Activated CD4-positive, alpha-beta T cell treated with anti-CD3 and anti-CD28 coated beads for 1 hour (primary cell): ENCODE measurements at places on chromosomes 3 and 15.

GRCh38 chr3:37283011-37283410, 108.6 kb upstream of the LRRFIP2 start:
- no peak for DNase-seq

GRCh38 chr3:179666436-179667035, 13.7 kb downstream of the USP13 start:
- DNase-seq: no peak

DNA sequence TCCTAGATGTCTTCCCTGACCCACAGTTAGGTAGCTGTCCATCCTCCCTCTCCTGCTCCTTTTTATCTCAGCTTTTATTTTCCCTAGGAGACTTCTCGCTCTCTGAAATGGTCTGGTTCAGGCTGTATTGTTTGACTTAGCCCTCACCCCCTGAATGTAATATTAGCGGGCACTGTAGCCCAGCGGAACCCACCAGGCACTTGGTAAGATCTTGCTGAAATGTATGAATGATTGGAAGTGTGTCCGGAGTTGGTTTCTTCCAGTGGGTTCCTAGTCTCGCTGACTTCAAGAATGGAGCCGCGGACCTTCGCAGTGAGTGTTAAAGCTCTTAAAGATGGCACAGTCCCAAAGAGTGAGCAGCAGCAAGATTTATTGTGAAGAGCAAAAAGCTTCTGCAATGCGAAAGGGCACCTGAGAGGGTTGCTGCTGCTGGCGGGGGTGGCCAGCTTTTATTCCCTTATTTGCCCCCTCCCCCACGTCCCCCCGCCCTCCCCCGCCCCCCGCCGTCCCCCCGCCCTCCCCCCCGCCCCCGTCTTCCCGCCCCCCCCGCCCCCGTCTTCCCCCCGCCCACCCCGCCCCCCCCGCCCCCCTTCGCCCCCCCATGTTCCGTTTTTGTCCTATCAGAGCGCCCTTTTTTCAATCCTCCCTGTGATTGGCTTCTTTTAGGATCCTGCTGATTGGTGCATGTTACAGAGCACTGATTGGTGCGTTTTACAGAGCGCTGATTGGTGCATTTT, 694 bp upstream of the EEFSEC start:
- DNase-seq: no peak

DNA sequence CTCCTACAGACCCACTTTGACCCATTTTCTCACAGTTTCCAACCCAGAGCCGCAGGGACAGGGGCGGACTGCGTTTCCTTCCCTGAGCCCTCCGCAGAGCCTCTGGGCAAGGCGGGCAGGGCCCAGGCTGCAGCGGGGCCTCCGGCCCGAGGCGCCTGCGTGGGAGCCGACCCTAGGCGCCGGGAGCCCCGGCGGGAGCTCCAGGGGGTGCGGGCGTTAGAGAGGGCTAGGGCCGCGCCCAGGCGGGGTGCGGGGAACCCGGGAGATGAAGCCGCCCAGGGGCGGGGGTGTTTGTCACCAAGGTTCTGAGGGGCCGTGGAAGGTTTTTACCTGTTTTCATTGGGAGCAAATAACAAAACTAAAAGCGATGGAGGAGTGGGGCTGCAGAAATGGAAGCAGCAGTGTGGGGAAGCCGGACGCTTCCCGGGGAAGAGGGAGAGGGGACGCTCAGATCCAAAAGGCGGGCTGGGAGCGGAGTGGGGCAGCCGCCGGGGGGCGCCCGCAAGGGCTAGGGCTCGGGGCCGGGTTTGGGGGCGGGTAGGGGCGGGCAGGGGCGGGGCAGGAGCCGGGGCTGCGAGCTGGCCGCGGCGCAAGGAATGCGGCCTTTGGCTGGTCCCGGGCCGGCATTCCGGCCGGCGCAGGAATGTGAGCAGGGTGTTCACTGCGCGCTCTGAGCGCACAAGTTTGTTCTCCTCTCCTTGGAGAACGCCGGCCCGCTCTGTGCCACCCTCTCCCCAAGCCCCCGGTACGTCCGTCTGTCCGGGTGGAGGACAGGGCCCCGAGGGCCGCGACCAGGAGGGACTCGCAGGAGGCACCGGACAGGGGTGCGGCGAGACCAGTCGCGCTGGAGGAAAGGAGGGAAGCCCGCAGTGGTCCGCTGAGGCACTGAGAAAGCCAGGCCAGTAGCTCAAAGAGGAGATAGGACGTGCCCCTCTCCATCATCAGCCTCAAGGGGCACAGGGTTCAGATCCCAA, 61.1 kb downstream of the AMOTL2 start:
- no peak for DNase-seq

GRCh38 chr15:101406526-101407195, 82.8 kb downstream of the PCSK6 start:
- DNase-seq: no peak

DNA sequence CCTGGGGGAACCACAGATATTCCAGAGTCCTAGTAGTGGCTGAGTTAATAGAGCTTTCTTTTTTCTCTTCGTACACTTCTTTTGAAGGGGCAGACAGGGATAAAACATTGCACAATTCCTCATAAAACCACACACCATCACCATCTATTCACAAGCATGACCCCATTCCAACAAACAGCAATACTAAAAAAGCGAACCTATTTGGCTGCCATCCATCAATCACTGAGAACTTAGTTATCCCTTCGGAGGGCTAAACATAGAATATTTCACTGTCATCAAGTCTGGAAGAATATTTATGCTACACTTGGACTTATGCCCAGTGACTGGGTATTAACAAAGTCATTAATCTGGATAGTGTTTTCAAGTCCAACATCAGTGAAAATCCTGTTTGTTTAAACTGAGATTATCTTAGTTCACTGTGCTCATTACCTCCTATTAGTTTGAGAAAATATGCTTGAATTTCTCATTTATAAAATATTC, 80.3 kb upstream of the PRTG start:
- no peak for DNase-seq

DNA sequence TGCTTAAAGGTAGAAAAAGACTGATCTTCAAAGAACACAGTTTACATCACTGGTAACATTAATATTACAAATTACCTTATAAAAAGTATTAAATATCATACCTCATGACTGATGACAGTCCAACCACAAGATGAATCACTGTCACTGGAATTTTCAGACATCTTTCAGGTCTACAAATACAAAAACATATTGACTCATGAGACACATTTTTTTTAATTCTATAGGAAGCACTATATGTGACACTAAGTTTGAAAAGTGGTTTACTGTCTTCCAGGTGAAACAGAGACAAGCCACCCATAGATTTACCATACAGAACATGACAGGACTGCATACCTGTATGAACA, 18.9 kb downstream of the CCPG1 start:
- no peak for DNase-seq

GRCh38 chr3:196969660-196970546, 1.3 kb upstream of the PIGZ start:
- DNase-seq: peak; percentile 57

- no peak for DNase-seq
Observed at GRCh38 chr3:158249183-158249582, 139.3 kb downstream of the RSRC1 start.

DNA sequence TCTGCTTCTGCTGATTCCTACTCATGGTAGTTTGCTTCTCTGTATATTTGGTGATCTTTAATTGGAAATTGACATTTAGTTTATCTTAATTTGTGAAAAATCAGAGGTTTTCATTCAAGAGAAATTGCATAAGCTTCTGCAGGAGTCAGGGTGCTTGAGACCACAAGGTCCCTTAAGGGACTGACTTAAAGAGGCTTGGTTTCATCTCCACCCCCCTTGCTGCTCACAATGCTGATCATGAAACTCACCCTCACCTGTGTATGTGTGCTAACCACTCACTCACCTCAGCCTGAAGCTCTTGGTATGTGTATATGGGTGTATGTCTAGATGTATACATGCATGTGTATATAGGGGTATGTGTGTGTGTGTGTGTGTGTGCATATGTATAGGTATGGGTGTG, 11.4 kb downstream of the PGPEP1L start:
- DNase-seq: no peak

- no peak for DNase-seq
Observed at GRCh38 chr3:59886790-59887189, 837.0 kb upstream of the CFAP20DC start.

DNA sequence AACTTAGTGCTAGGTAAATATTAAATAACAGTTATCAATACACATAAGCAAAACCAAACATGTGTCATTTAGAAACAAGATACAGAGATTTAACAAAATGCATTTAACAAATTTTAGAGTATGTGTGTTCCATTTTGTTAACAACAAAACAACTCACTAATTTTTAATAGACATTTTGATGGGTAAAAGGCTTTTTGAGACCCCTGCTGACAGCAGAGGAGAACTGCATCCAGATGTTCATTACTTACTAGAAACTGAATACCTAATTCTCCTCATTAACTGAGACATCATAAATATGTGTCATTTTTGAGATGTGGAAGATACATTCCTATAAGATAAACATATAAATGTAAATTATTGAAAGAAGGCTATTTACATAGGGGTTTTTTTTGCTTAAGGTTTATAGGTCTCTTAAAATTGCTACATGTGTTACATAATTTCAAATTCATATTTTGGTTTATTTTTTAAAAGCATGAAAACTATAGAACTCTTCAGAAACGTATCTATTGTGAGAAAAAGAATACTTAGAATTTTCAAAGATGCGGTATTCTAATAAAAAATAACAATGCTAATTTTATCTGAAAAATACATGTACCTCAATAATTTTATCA, 1009.8 kb downstream of the TUSC7 start:
- no peak for DNase-seq

- DNase-seq: no peak
Observed at GRCh38 chr15:95911570-95912279, 418.8 kb upstream of the NR2F2 start.

GRCh38 chr3:24047513-24047912, 102.4 kb downstream of the NR1D2 start:
- no peak for DNase-seq

GRCh38 chr3:110767156-110767555, 304.5 kb upstream of the NECTIN3 start:
- no peak for DNase-seq

GRCh38 chr3:26438981-26439884, 183.3 kb upstream of the LRRC3B start:
- DNase-seq: no peak

- DNase-seq: no peak
Observed at GRCh38 chr3:185796431-185797107, 28.3 kb downstream of the IGF2BP2 start.

DNA sequence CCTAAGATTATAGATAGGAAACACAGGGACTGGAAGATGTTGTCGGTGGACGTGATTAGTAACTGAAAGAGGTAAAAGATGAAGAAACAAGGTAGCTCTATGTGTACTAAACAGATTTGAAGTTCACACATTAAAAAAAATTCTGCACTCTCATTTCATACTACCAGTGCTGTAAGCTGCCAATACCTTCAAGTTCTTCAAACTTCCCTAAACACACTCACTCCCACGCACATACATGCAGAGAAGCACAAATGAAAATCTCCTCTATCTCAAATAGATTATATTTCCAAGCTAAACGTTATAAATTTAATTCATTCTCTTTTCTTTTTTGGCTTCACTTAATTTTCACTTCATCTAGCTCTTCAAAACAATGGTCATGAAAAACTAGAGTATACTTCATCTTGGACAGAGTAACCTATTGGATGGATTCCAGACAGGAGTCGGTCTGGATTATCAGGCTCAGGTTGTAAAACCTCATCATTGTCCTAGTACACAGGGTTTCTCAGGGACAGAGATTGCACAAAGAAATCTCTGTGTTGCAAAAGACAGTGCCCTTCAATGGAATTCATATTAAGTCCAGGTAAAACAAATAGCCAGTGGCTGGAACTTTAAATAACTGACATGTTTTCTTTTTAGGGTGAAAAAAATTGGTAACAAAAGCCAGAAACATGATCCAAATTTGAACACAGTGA, 408.1 kb upstream of the ZNF385D start:
- DNase-seq: no peak

DNA sequence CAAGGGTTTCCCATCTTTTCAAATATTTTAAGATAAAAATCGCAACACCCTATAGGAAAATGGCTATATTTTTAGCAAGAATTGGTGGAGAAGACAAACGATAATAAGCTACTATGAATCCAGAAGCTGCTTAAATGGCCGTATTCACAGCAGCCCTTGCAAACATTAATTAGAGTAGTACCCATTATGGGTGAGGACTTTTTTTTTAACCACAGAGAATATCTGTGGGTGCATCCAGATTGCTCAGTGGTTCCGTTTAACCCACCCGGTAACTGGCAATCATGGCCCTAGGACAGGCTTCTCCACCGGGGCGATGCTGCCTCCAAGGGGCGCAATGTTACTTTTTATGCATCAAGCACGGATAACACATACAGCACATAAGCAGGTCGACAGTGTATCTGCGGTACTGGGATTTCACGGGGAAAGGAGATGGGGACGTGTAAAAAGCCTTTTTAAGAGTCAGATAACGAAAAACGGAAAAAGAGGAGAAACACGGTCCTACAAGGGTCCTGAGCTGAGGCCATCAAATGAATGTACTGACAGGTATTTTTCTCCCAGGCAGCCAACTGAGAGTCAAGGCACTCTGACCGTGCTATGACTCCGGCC, 968 bp upstream of the TMEM266 start:
- no peak for DNase-seq

- DNase-seq: no peak
Observed at GRCh38 chr3:121998030-121998580, 23.9 kb downstream of the ILDR1 start.

DNA sequence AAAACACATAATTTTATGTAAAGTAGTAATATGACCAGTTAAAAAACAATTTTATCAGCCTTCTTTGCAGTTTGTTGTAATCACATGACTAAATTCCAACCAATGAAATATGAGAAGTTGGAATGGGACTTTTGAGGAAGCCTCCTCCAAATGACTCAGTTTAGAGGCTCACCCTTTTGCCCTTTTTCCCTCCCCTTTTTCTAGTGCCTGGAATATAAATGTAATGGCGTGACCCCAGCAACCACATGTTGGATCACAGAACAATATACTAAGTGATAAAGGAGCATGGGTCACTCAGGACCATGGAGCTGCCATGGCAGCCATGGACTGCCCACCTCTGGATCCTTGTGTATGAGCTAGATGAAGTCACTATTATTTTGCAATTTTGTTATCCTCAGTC, 48.8 kb upstream of the HEG1 start:
- DNase-seq: no peak

DNA sequence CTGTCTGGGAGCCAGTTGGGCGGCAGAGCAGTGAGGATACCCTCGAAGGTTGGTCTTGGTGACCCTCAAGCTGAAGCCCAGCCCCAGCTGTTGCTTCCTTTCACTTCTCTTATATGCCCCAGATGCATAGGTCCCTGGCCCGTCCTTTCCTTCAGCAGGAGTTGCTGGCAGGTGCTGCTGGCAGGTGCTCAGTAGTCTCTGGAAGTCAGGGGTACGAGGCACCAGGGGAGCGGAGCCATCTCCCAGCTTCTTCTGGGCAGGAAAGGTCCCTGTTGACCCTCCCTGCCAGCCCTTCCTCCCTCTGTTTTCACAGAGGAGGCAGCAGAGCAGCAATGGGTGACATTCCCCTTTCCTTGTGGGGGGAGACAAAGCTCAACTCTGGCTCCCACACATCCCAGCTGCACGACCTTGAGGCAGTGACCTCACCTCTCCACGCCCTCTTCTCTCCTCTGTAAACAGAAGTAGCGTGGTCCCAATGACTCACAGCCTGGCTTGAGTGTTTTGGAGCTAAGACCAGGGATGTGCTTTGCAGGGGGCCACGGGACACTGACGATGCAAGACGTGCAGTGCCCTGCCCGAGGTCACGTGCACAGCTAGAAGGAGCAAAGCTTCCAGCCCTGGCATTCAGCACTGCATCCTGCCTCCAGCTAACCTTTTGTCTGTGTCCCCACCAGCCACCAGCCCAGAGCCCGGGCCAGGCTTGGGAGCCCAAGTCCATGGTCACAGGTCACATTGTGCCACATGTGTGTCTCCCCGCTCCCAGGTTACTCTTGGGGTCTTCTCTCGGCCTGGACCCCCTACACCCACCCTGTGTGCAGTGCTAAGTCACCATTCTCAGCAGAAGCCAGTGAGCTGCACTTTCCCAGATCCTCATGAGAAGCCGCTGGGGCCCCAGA, 49.7 kb downstream of the SLC6A6 start:
- no peak for DNase-seq
